ENCODE measurements at places on chromosomes 12 and 14.

- DNase-seq: peak; percentile 57
Measured at GRCh38 chr12:6039894-6040601, 84.4 kb downstream of the VWF start.

DNA sequence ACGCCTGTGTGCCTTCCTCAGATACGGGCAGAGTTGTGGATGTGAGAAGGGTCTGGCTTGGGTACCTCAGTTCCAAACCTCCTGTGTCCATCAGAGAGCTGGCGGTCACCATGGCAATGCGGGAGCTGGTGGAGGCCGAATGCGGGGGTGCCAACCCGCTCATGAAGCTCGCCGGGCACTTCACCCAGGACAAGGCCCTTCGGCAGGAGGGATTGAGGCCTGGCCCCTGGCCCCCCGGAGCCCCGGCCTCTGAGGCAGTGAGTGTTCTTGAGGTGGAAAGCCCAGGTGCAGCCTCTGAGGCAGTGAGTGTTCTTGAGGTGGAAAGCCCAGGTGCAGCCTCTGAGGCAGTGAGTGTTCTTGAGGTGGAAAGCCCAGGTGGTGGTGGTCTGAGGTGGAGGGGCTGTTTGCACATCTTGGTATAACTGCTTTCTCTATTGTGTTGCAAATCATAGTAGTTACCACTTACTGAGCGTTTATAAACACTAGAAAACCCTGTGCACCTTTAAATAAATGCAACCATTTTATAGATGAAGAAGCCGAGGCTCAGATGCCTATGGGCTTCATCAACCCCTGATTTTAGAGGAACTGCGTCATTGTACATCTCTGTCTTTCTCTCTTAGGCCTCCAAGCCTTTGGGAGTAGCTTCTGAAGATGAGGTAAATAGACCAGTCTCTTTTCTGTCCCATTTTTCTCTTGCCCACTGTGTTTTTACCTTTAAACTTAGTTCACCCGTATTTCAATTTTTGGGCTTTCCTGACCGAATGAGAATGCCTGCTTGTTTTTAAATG is 976 bp downstream of the PEX5 start:
- DNase-seq: no peak

DNA sequence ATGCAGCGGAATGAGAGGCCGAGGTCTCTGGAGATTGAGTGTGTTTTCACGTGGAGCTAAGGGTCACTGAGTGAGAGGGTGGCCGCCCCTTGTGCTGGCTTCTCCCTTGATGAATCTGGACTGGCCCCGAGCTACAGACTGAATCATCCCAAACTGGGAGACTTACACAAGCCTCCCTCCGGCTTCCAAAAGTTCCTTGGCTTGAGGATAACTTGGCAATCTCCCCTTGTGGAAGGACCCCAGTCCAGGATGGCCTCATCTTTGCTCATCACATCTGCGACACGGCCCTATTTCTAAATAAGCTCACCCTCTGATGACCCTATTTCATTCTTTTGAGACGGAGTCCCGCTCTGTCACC is 41.5 kb upstream of the FBRSL1 start:
- no peak for DNase-seq

- DNase-seq: no peak
Measured at GRCh38 chr12:79371226-79371625, 319.5 kb downstream of the PAWR start.

- DNase-seq: peak; percentile 83
Measured at GRCh38 chr14:52694761-52695480, 437 bp downstream of the ERO1A start.

- DNase-seq: no peak
Measured at GRCh38 chr14:75960231-75960630, 21.6 kb downstream of the TGFB3 start.

- DNase-seq: no peak
Measured at GRCh38 chr14:104224506-104225277, 86.3 kb downstream of the KIF26A start.

- no peak for DNase-seq
Measured at GRCh38 chr14:92647797-92648279, 100.6 kb downstream of the LGMN start.

DNA sequence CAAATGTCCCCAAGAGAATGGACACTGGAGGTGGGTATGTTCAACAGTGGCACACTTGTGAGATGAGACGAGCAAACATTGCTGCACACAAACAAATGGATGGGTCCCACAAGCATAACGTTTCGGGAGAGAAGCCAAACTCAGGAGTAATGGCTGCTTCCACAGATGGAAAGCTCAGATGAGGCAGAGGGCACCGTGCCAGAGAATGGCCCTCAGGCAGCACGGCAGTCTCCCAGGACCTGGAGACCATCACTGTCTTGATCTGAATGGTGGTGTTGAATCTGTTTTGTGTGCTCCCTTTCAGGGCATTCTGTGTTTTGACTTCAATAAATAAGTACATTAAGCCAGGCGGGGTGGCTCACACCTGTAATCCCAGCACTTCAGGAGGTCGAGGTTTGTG is 8.5 kb upstream of the CDCA4 start:
- DNase-seq: no peak

GRCh38 chr14:97061198-97061597 is 264.0 kb downstream of the VRK1 start:
- DNase-seq: no peak

- peak; percentile 40 for DNase-seq
Measured at GRCh38 chr12:102948941-102949352, 8.5 kb upstream of the ASCL1 start.

DNA sequence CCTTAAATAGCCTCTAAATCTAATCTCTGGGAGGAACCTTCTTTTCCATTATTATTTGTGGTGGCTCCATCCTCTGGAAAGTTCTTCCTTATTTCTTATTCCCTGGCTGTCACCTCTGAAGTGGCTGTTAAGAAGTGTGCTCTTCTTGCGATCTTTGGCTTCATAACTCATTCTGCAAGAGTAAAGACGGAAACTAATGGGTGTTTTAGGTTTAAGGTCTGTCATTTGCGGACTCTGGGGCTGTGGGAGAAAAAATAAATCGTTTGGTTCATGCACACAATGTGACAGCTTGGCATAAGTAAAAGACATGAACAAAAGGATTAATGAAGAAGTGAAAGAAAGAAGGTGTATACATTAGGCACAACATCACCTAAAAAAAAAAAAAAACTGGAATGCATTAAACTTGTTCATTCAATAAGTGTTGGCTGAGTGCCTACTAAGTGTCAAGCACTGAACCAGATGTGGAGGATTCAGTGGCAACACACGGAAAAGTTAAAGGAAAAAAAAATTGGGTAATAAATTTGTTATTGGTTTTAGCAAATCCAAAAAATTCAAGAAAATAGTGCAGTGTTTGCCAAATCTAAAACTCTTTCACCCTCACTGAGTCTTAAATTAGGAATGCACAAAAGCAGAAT is 99.5 kb downstream of the ERGIC2 start:
- DNase-seq: no peak

DNA sequence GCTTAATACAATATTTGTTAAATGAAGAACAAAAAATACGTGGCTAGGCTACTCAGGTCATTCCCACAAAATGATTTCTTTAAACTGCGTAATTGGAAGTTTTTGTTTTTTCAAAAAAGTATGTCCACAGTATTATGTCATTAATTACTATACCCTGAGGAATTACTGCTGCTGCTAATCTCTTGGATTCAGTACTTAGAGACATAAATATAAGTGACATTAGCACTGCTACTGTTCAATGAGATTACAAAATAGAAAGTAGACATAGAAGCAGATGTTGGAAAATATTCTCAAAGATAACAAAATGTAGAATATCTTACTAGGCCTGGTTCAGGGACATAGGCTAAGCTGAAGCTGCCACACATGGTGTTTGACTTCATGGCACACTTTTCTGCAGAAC is 36.3 kb downstream of the HMGA2 start:
- DNase-seq: no peak

DNA sequence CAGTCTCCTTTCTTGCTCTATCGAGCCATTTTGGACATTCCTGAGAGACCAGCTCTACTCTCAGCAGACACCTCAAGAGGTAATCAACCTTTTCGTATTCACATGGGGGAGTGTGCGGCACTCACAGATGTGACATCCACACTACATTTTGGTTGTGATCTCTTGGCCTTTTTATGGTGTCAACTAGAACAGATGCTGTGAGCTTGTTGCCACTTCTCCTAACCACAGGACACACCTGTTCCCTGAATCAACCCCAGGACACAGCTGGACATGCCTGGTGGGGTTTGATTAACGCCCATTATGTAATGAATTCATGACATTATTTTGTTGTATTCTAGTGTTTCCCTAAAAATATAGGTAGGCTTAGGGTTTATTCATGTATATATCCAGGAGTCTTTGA is 1143.6 kb downstream of the TMEM121 start:
- DNase-seq: no peak

GRCh38 chr12:31589904-31590641 is 863 bp downstream of the DENND5B start:
- DNase-seq: no peak

DNA sequence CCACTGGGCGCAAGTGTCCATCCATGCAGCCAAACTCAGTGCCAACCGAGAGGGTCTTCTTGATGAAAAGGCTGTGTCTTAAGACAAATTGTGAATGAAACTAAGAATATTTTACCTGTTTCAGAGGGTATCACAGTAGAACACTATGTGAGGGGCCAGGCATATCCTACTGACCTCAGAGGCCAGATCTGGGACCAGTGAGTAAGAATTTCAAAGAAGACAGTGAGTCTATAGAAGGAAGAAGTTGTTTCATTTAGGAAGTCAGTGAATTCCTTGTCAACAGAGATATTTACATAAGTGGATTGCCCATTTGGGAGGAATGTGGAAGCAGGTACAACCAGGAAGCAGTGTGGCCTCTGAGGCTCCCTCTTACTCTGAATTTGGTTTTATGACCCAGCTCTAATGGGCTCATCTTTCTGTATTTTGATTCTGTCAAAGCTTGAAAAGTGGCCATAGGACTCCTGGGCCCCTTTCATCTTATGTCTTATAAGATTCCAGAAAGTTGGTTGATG is 137.4 kb downstream of the ZNF664 start:
- DNase-seq: no peak

DNA sequence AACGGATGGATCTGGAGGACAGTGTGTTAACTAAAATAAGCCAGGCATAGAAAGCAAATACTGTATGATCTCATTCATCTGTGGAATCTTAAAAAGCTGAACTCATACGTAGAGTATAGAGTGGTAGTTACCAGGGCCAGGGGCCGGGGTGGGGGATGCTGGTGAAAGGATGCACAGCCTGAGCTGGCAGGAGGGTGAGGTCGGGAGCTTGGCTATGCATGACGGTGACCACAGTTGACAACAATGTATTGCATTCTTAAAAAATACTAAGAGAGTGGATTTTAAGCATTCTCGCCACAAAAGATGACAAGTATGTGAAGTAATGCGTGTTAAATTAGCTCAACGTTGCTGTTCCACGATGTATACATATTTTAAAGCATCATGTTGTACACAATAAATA is 351.3 kb downstream of the TMEM121 start:
- no peak for DNase-seq

DNA sequence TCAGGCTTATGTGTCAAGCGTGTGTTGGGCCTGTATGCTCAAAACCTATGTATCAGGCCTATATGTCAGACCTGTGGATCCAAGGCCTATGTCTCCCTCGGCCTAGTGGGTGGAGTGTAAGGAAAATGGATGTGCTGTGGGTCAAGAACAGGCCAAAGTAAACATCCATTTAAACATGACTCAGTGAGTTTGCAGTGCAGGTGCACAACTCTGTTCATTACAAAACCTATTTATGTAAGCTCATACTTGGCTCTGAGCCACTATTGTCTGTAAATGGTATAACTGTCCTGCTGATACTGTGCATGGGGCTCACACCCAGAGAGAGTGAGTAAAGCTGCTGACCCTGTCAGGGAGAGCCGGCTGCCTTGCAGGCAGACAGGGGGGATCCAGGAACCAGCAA is 249.7 kb upstream of the AVPR1A start:
- DNase-seq: no peak

- DNase-seq: no peak
Measured at GRCh38 chr12:159156-159782, 54.7 kb downstream of the SLC6A12 start.

- no peak for DNase-seq
Measured at GRCh38 chr14:23864259-23864658, 89.3 kb upstream of the DHRS4 start.

DNA sequence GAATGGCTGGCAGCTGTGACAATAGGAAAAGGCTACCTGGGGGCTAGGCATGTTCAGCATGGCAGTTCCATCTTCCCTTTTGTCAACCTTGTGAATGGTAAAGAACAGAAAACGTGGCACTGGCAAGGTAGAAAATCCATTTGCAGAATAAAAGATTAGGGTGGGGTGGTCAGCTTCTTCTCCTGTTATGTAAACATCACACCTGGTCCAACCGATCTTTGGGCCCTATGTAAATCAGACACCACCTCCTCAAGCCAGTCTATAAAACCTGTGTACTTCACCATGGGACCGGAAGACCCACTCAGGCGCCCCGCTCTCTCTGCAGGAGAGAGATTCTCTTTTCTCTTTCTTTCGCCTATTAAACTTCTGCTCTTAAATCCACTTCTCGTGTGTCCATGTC is 19.6 kb upstream of the TMEM30B start:
- DNase-seq: no peak

DNA sequence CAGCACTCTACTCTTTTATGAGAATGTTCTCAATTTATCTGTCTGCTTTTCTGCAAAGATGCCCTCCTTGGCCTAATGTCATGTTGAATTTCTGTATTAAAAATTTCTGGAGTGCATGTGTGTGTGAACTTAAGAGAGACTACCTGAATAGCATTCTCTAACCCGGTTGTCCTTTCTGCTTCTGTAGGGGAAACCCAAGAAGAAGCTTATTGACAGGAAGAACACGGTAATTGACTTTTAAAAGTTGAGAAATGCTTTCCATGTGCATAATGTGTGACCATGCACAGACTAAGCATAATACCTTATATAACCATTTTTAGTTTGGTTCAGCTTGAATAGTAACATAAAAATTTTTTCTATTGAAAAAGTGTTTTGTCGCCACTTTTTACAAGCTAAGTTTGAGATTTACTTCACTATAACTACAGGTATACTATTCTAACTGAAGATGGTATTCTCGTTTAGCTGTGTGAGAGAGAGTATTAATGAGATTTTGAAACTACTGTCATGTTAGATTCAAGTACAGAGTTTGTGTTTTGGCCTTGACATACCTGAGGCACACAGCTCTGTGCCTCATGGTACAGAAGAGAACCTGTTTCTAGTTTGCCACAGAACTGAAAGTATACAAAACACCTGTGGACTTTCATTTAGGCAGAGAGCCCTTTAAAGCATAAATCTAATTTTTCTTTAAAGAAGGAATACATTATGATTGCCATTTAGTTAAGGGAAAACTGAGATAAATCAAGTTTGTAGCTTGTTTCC is 96.8 kb downstream of the TTLL5 start:
- DNase-seq: no peak

DNA sequence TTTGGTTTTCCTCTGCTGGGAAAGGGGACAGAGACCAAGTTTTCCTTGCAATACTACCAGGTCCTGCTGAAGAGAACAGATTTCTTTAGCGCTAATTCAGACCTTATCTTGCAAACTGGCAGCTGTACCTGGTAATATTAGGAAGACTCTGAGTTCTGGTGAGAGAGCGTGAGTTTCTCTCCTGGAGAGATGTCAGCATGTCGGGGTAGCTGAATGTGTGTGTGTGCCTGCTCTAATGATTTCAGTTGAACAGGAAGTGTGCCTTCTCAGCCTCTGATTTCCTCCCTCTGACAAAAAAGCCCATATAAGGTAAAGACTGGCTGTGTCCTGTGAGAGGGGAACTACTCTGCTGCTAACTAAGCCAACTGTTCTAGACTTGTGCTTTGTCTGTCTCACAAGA is 10.3 kb upstream of the ERP27 start:
- peak; percentile 78 for DNase-seq
